Activated CD4-positive, alpha-beta T cell treated with anti-CD3 and anti-CD28 coated beads, Interleukin-2, amount 10 ng/mL, durations not matched to agents 7 days and 5 days (primary cell): ENCODE measurements at places on chromosomes 2 and 18. TPM values are rescaled to one million over a fixed set of nuclear protein-coding genes. Genes with fewer than 3 reads are reported as not detected.

The POU3F3 gene
- not detected for total RNA-seq

The HOXD8 gene
- total RNA-seq, result not detected

The ANTXR1 gene
- 0.23 TPM for total RNA-seq

The SRD5A2 gene
- total RNA-seq, result not detected

The IL36A gene
- not detected for total RNA-seq

The GPAT2 gene
- 3.3 TPM for total RNA-seq

GRCh38 chr2:85272357-85272756, 55.4 kb downstream of the TGOLN2 start:
- no peaks in the 10 kb centered on the region for H3K4me1 ChIP-seq
- DNase-seq, result no peak
- no peaks in the 10 kb centered on the region for H3K36me3 ChIP-seq
- H3K27me3 ChIP-seq, result peaks cover 15% of the 10 kb centered on the region
- H3K4me3 ChIP-seq, result no peak overlapping the region
- no peak overlapping the region for H3K27ac ChIP-seq

- H3K36me3 ChIP-seq, result peaks cover 28% of the 10 kb centered on the region
- H3K27ac ChIP-seq, result no peak overlapping the region
- H3K4me1 ChIP-seq, result peaks cover 16% of the 10 kb centered on the region
- no peaks in the 10 kb centered on the region for H3K27me3 ChIP-seq
- H3K4me3 ChIP-seq, result no peak overlapping the region
- no peak for DNase-seq
Measured at GRCh38 chr2:25265001-25265400, 76.7 kb downstream of the DNMT3A start.

GRCh38 chr2:28339516-28340175, 53.0 kb upstream of the FOSL2 start:
- no peak overlapping the region for H3K27ac ChIP-seq
- H3K36me3 ChIP-seq, result peaks cover 2% of the 10 kb centered on the region
- no peak for DNase-seq
- peaks cover 9% of the 10 kb centered on the region for H3K4me1 ChIP-seq
- no peaks in the 10 kb centered on the region for H3K27me3 ChIP-seq
- no peak overlapping the region for H3K4me3 ChIP-seq

GRCh38 chr2:144834363-144834762, 314.4 kb upstream of the ZEB2 start:
- H3K27ac ChIP-seq, result no peak overlapping the region
- H3K27me3 ChIP-seq, result peaks cover 1% of the 10 kb centered on the region
- no peak overlapping the region for H3K4me3 ChIP-seq
- H3K4me1 ChIP-seq, result no peaks in the 10 kb centered on the region
- DNase-seq, result no peak

DNA sequence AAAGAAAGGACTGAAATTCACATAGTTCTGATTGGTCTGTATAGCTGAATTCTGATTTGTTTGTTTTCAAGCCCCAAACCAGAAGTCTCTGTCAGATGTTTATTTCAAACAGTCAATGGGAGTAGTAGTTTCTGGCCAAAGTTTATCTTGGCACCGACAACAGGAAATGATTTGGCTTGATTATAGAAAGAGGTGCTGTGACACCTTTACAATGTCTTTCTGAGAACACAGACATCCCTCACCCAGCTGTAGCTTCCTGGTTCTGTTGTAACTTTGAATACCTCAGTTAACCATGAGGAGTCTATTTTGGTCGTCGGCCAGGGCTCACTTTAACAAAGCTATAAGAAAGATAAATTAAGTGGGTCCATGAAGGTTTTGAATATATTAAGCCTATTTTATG, 545.0 kb upstream of the ZNF804A start:
- no peak overlapping the region for H3K4me3 ChIP-seq
- H3K36me3 ChIP-seq, result no peaks in the 10 kb centered on the region
- no peaks in the 10 kb centered on the region for H3K27me3 ChIP-seq
- no peaks in the 10 kb centered on the region for H3K4me1 ChIP-seq
- no peak for DNase-seq

DNA sequence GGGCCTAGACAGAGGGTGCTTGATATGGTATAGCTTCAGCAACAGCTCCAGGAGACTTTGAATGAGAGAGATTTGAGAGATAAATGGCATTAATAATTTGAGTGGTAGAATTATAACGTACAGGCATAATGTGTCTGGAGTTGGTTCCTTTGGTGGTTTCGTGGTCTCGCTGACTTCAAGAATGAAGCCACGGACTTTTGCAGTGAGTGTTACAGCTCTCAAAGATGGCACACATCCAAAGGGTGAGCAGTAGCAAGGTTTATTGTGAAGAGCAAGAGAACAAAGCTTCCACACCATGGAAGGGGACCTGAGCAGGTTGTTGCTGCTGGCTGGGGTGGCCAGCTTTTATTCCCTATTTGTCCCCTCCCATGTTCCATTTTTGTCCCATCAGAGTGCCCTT, 23.1 kb downstream of the PDCD1 start:
- peaks cover 7% of the 10 kb centered on the region for H3K4me1 ChIP-seq
- H3K4me3 ChIP-seq, result no peak overlapping the region
- peaks cover 44% of the 10 kb centered on the region for H3K27me3 ChIP-seq
- no peak overlapping the region for H3K27ac ChIP-seq

- peak overlapping the region; percentile 54 for H3K27ac ChIP-seq
- peaks cover 57% of the 10 kb centered on the region for H3K36me3 ChIP-seq
- H3K4me1 ChIP-seq, result peaks cover 16% of the 10 kb centered on the region
- no peak overlapping the region for H3K4me3 ChIP-seq
- H3K27me3 ChIP-seq, result no peaks in the 10 kb centered on the region
Measured at GRCh38 chr2:223887127-223887526, 49.7 kb upstream of the AP1S3 start.

DNA sequence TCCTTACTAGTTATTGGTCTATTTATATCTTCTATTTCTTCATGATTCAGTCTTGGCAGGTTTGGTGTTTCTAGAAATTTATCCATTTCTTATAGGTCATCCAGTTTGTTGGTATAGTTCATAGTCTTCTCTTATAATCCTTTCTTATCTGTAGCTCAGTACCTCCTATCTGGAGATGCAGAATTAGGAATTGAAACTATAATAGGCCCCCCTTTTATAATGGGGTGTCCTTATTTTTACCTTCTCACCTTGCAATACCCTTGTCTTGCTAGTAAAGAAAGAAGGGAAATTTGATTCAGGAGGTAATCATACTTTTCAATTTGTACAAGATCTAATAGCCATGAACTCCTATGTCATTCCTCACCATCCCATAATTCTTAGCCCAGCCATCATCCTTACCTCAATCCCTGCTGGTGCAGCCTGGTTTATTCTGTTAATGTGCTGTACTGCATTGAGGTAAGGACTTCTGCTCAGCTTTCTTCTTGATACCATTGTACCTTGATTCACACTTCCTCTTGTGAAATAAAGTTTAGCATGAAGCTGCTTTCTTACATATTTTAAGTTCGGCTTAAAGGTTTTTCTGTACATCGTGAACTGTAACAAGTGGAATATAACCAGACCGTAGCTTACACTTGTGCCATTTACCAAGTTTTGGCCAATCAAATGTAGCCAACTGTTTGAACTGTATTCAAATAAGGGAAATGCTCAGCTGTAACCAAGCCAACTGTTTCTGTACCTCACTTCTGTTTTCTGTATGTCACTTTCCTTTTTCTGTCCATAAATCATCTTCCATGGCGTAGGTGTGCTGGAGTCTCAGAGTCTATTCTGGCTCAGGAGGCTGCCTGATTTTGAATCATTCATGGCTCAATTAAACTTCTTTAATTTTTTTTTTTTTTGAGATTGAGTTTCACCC, 40.1 kb upstream of the PTH2R start:
- no peak overlapping the region for H3K27ac ChIP-seq
- no peak overlapping the region for H3K4me3 ChIP-seq
- peaks cover 6% of the 10 kb centered on the region for H3K4me1 ChIP-seq

GRCh38 chr2:148860037-148860436, 15.0 kb upstream of the KIF5C start:
- no peak for DNase-seq
- no peaks in the 10 kb centered on the region for H3K36me3 ChIP-seq
- no peak overlapping the region for H3K27ac ChIP-seq
- no peaks in the 10 kb centered on the region for H3K4me1 ChIP-seq
- no peak overlapping the region for H3K4me3 ChIP-seq

DNA sequence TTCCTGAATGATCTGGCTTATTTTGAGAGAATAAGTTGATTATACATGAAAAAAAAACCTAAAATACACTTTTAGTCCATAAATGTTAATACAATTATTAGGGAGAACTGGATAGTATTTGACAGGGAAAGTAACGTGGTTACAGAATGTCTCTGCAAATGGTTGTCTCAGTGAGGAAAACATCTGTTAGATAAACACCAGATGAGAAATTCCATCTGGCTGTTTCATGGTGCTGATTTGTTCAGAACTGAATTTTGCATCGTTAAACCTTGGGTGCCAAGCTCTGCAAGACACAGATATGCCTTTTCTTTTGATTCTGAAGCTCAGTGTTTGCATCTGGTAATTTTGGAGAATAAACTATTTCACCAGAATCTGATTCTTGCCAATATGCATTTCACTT, 90.4 kb downstream of the SCN3A start:
- no peaks in the 10 kb centered on the region for H3K36me3 ChIP-seq
- H3K4me1 ChIP-seq, result no peaks in the 10 kb centered on the region
- DNase-seq, result no peak
- H3K27ac ChIP-seq, result no peak overlapping the region
- H3K4me3 ChIP-seq, result no peak overlapping the region
- H3K27me3 ChIP-seq, result no peaks in the 10 kb centered on the region

DNA sequence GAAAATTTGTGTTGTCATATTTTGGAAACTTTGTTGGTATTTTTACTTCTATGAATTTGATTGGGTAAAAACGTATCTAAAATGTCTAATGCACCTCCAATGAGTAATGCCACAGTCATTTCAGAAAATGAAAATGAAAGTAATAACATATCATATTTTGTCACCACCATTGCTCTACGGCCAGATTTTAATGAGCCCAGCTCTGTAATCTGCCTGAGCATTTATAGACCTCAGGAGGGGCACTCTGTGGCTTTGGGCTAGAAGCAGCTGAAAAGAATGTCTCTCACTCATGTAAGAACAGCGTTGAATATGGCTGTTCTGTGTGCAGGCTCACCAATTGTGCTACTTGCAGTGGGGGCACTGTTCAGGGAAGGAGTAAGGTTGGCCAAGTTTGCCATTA, 32.7 kb upstream of the ABCA12 start:
- H3K4me3 ChIP-seq, result peak overlapping the region; percentile 47
- H3K4me1 ChIP-seq, result peaks cover 8% of the 10 kb centered on the region
- H3K27ac ChIP-seq, result peak overlapping the region; percentile 80
- DNase-seq, result no peak

GRCh38 chr2:240643093-240643810, 18.0 kb downstream of the GPR35 start:
- H3K36me3 ChIP-seq, result no peaks in the 10 kb centered on the region
- peaks cover 7% of the 10 kb centered on the region for H3K27me3 ChIP-seq
- peaks cover 10% of the 10 kb centered on the region for H3K4me1 ChIP-seq
- no peak overlapping the region for H3K27ac ChIP-seq
- no peak for DNase-seq

- DNase-seq, result no peak
- H3K27ac ChIP-seq, result no peak overlapping the region
- H3K4me3 ChIP-seq, result no peak overlapping the region
- no peaks in the 10 kb centered on the region for H3K36me3 ChIP-seq
- no peaks in the 10 kb centered on the region for H3K27me3 ChIP-seq
Measured at GRCh38 chr2:33298233-33298632, 178.2 kb upstream of the RASGRP3 start.

DNA sequence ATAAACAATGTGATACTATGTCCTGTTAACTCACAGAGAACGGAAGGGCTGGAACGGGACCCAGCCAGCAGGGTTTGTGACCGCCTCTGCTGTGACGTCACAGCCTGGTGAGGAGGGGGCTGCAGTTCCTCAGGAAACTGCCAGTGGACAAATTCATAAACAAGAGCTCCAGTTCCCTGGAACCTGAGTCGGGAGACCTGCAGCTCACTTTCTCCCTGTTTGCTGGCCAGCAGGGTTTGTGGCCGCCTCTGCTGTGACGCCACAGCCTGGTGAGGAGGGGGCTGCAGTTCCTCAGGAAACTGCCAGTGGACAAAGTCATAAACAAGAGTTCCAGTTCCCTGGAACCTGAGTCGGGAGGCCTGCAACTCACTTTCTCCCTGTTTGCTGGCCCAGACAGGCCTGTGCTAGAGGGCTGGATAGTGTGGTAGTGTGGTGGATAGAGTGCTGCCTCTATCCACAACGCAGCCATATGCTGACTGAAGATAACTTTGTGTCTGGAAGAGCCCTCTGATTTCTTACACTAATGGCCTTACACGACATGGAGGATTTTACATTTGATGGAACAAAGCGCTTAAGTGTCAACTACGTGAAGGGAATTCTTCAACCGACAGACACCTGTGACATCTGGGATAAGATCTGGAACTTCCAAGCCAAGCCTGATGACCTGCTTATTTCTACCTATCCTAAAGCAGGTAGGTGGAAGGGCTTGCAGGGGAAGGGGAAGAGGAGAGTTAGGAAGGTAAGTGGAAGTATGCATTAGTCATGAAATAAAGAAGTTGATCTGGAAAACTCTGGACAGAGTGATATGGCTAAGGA, at the start of gene SULT1C4:
Gene SULT1C4, plus strand, starts transcription at position 140 of the 816 bp plus-strand sequence. Its CDS starts 384 bp downstream, at position 524.
- H3K36me3 ChIP-seq, result no peaks in the 10 kb centered on the region
- peaks cover 4% of the 10 kb centered on the region for H3K27me3 ChIP-seq
- DNase-seq, result no peak
- no peak within 1 kb of the TSS for H3K4me3 ChIP-seq
- H3K27ac ChIP-seq, result no peak within 1 kb of the TSS
- no peaks in the 10 kb centered on the region for H3K4me1 ChIP-seq

GRCh38 chr2:182616471-182617393, 99.3 kb upstream of the DNAJC10 start:
- H3K27ac ChIP-seq, result no peak overlapping the region
- no peaks in the 10 kb centered on the region for H3K4me1 ChIP-seq
- H3K36me3 ChIP-seq, result no peaks in the 10 kb centered on the region
- no peak for DNase-seq
- peaks cover 2% of the 10 kb centered on the region for H3K27me3 ChIP-seq

GRCh38 chr2:46878886-46879285, 36.7 kb downstream of the MCFD2 start:
- no peaks in the 10 kb centered on the region for H3K36me3 ChIP-seq
- peaks cover 5% of the 10 kb centered on the region for H3K27me3 ChIP-seq
- no peak overlapping the region for H3K4me3 ChIP-seq
- no peaks in the 10 kb centered on the region for H3K4me1 ChIP-seq
- no peak for DNase-seq

DNA sequence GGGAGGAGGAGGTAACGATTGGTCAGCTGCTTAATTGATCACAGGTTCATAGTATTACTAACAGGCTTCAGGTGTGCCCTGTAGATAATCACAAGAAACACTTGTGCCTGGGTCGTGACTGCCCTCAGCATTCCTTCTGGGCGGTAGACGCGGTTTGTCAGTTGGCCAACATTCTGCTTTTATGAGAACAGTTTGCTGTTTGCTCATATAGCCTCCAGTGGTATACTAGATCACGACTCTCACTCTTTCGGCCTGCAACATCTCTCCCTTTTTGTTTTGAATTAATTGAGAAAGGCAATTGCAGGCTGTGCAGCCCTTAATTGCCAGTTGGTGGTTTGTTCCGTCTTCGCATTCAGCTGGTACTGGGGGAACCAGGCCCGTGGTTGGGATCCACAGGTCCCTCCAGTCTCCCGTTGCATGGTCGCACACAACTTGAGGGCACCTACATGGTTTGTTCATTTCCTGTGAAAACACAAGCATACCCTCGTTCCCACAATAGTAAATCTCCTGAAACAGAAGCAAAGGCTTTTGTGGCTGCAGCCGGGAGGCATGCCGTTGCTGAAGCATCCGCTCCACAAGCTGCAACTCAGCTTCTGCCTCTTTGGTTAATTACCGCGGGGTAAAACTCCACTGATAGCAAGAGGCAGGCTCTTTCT, 30.3 kb upstream of the GPR17 start:
- H3K27ac ChIP-seq, result peak overlapping the region; percentile 1
- peak; percentile 19 for DNase-seq
- H3K4me1 ChIP-seq, result peaks cover 23% of the 10 kb centered on the region
- H3K27me3 ChIP-seq, result peaks cover 13% of the 10 kb centered on the region
- H3K36me3 ChIP-seq, result no peaks in the 10 kb centered on the region
- no peak overlapping the region for H3K4me3 ChIP-seq
